GM13976 (cell line): ENCODE measurements at places on chromosomes 3 and 15.
A peak's percentile ranks its signal among the peaks of the same experiment; 100 is the strongest.

GRCh38 chr15:41291065-41291631, 41.2 kb downstream of the OIP5 start:
- peak; percentile 42 for DNase-seq

GRCh38 chr15:27382361-27383025, 411.5 kb downstream of the GABRG3 start:
- no peak for DNase-seq

DNA sequence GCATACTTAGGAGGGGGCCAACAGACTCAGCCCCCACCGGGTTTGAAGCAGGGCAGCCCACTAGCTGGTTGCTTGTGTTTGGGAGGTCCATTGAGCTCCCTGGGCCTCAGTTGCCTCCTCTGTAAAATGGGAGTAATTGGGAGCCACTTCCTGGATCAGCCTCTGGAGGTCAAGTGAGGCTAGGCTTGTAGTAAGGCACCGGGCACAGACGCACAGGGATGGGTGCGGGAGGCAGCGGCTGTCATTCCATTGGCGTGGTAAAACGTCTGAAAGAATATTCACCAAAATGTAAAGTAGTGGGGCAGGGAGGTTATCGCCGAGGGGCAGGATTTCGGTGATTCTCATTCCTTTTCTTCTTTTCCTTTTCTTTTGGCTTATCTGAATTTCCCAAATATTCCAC, 64.6 kb downstream of the TLE3 start:
- no peak for DNase-seq

DNA sequence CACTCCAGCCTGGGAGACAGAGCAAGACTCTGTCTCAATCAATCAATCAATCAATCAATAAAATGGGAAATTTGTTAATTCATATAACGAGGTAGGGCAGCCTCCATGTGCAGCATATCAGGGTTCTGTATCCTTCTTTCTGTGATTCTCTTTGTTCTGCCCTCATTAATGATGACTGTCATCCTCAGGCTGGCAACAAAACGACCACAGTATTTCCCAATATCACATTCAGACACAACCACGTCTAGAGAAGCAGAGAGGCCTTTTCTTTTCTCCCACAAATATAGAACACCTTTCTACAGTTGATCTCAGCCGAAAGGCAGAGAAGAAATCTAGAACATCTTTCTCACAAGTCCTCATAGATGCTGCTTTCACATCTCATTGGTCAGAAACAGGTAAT, 11.2 kb downstream of the CEP19 start:
- DNase-seq: no peak

DNA sequence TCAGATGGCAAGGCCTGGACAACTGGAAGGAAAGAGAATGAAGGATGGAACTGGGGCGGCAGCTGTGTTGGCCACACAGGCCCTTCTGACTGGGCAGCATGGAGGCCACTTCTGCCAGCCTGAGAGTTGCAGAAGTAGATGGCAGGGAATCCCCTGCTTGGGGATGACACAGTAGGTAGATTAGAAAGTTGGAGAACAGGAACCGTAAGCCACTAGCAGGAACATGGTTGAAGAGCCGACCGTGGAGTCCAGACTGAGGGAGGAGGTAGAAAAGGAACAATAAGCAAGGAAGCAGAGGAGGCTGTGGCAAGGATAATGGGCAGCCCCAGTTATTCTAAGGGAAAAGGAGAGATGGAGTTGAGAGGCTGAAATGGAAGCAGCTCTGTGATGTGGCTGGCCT, 26.4 kb upstream of the ZNF774 start:
- DNase-seq: no peak

DNA sequence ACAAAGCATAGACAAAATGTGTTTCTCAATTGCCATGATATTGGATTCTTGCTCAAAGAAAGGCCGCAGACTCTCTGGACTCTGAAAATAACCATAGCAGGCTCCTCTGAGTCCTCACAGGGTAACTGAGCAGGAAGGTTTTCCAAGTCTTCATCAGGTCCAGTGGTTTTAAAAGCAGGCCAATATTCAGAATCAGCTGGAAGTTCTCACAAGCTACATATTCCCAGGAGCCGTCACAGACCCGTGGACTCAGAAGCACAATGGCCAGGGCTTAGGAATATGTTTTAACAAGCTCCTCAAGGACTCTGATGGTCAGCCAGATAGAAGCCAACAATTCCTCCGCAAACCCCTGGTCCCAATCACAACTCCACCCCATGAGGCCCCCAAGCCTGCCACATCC, 256.1 kb upstream of the ADAMTS9 start:
- DNase-seq: no peak

DNA sequence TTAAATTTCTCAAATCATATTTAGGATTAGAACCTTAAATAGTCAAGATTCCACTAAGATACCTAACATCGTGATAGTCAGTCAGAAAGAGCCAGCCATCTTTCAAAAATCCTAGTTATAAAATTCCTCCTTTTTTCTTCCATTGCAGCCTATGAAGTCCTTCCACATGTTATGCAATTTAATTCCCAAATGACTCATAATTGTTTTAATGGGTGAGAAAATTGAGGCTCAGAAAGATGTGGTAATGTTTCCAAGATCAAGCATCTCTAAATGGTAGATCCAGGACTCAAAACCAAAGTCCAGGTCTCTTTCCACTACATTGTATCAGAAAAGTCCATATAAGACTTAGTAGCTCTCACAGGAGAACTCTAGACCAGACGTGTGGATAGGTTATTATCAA, 9.5 kb downstream of the CFAP44 start:
- DNase-seq: no peak

GRCh38 chr3:76039431-76039830, 254.1 kb upstream of the ZNF717 start:
- no peak for DNase-seq

GRCh38 chr3:36803091-36803791, 38.9 kb upstream of the DCLK3 start:
- no peak for DNase-seq

GRCh38 chr15:48029642-48030041, 91.1 kb upstream of the SLC24A5 start:
- no peak for DNase-seq

- no peak for DNase-seq
Measured at GRCh38 chr3:160475153-160475552, 25.6 kb upstream of the TRIM59 start.
